ENCODE measurements at places on chromosomes 12 and 14.

DNA sequence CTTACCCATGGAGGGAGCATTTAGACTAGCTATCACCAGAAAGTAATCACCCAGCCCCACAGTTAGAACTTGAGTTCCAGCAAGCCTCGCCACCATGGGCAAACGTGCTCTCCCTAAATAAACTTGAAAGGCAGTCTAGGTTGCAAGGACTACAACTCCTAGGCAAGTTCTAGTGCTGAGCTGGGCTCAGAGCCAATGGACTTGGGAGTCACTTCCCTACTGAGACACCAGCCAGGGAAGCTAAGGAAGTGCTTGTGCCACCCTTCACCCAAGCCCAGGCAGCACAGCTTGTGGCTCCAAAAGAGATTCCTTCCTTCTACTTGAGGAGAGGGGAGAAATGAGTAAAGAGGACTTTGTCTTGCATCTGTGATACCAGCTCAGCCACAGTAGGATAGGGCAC is 57.9 kb downstream of the SLCO1A2 start:
- no peak for DNase-seq

- no peak for DNase-seq
These were observed 84.6 kb downstream of the GALNT9 start for GRCh38 chr12:132244724-132245295.

DNA sequence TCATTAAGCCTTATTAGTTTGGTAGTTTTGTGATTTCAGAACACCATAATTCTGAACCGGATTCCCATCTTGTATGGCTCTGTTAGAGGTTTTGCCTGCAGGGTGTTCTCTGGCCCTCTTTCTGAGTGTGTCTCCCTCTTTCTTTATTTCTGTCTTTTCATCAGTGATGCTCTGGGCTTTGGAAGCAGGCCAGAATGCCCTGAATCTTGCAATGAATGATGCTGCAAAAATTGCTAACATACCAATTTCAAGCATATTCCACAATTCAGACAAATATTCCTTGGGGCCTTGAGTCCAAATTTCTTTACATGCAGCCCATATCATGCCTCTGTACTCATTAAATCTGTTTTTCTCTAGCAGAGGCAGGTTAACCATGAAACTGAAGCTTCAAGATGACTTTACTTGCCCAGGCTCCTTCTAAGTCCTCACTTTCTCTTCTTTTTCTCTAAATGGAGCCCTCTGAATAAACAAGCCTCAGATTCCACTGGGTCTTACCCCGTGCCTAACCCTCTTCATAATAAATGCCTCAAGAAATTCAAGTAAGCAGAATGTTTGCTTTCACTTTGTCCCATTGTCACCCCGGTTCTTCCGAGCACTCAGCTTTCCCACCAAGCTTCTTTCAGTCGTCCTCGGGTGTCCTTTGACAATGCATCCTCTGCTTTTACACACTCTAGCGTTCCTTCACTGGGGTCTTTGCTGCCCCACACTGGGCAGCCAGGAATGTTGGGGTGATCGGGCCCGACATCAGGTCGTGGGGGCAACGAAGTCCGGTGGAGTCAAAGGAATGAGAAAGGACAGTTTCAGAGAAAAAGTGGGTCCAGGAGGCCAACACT is 78.8 kb upstream of the SLC38A4 start:
- DNase-seq: no peak

DNA sequence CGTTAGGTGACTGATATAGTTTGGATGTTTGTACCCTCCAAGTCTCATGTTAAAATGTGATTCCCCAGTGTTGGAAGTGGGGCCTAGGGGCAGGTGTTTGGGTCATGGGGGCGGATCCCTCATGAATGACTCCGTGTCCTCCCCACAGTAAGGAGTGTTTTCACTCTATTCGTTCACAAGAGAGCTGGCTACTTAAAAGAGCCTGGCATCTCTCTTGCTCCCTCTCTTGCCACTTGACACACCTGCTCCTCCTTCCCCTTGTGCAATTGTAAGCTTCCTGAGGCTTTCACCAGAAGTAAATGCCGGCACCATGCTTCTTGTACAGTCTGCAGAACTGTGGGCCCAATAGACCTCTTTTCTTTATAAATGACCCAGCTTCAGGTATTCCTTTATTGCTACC is 2.6 kb downstream of the IFI27L2 start:
- DNase-seq: no peak

DNA sequence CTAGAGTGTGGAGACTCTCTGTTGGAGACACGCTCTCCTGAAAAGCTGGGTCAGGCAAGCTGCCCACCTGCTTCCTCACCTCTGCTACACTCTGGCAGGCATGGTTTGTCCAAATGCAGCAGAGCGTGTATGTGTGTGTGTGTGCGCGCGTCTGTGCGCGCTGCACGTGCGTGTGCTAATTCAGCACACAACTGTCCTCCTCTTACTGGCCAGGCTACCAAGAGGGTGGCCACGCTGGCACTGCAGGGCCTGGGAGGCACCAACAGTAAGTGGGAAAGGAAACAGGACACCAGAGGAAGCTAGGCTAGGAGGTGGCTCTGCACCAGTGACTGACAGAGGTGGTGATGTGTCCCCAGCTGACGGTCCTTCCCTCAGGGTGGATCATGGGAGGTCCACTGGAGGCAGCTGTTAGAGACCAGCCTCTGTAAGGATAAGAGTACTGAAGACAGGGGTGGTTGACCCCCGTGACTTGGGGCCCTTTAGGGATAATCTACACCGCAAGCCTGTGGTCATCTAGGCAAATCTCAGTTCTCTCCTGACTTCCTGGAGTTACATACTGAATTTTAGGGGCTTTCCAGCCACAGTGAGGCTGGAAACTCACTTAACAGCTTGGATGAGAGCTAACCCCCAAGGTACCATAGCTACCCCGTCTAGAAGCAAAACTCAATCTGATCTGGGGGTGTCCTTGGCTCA is 15.6 kb upstream of the TFCP2 start:
- DNase-seq: peak; percentile 58

GRCh38 chr12:124301084-124301654 is 6.3 kb downstream of the RFLNA start:
- DNase-seq: no peak

DNA sequence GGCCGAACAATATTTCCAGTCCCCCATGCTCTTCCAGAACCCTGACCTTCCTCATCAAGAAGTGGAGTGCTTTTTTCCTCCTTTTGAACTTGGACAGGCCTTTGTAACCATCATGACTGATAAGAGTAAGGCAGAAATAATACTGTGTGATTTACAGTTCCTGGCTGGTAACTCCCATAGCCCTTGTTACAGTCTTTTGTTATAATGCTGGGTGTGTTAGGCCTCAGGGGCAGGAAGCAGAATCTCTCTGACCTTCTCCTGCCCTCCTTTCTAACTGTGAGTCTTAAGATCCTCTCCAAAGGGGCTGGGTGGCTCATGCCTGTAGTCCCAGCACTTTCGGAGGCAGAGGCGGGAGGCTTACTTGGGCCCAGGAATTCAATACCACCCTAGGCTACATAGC is 59.5 kb downstream of the BCAT1 start:
- no peak for DNase-seq

GRCh38 chr14:53022593-53022992 is 71.7 kb upstream of the FERMT2 start:
- DNase-seq: no peak

DNA sequence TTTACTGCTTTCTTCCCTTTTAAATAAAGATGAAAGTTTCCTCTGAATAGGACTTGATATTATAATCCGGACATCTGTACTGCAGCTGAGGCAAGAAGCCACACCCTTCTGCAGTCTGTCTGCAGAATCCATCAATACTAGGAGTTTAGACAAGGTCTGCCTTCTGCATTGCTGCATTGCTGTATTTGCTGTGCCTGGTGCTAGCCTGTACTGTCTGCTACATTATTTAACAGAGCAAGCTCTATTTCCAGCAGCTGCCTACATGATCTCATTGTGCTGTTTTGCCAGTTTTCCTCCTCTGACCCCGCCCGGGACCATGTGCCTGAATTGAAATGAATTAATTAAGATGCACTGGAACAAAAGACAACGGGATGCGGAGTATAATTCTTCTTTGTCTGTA is 1.7 kb downstream of the TUBA1A start:
- no peak for DNase-seq

GRCh38 chr14:35866595-35867279 is 40.6 kb downstream of the BRMS1L start:
- no peak for DNase-seq

- no peak for DNase-seq
These were observed 17.8 kb downstream of the E2F7 start for GRCh38 chr12:77047341-77048109.

DNA sequence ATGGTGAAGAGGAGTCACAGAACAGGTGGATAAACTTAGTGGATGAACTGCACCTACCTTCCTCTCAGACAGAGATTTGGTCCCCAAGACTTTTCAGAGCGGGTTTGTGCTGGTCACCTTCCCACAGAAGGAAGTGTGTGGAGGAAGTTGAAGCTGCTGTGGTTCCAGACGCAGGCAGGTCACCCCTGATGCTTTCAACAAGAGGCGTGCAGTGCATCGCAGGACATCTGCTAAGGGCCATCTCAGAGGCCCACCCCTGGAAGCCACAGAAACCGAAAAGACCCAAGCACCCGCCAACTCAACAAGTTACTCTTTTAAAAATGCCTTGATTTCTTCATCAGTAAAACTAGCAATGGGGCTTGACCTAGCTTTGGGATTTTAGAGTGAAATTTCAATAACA is 1.0 kb upstream of the GPX2 start:
- DNase-seq: no peak

- no peak for DNase-seq
These were observed 10.2 kb downstream of the ASPG start for GRCh38 chr14:104095426-104096310.

DNA sequence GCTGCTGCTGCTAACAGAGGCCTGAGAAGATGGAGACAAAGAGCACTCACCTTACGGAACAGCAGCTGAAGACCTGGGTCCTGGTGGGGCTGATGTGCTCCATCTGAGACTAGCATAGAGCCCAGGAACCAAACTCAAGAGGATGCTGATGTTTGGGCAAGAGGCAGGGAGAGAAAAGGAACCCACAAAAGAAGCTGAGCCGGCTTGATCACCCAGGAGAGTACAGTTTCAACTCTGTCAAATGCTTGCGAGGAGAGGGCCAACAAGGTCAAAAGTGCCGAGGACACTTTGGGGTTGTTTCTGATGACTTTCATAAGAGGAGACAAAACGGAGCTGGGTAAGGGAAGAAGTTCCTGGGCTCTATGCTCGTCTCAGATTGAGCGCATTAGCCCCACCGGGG is 17.3 kb upstream of the NT5DC3 start:
- no peak for DNase-seq

- DNase-seq: no peak
These were observed 78.6 kb upstream of the PAWR start for GRCh38 chr12:79769189-79769859.

- no peak for DNase-seq
These were observed 820.5 kb upstream of the SEL1L start for GRCh38 chr14:82354126-82354525.

GRCh38 chr12:87311206-87311605 is 718.0 kb downstream of the C12orf50 start:
- no peak for DNase-seq

DNA sequence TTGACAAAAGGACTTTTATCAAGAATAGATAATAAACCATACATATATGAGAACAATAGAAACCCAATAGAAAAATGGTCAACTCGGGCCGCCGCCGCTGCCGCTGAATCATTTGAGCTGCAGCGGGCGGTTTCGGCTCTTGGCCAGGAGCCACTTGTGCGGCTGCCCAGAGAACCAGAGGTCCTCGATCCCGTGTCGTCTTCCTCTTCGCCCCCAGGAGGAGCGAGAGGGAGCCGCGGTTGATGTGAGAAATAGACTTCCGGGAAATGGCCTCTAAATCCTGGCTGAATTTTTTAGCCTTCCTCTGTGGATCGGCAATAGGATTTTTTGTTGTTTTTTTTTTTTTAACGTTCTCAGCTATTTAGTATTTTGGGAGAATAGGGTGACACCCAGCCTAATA is 44.8 kb downstream of the CPSF6 start:
- peak; percentile 6 for DNase-seq

- no peak for DNase-seq
These were observed 16.5 kb downstream of the PWP1 start for GRCh38 chr12:107702106-107702505.

- peak; percentile 62 for DNase-seq
These were observed 56.0 kb downstream of the PLEKHG3 start for GRCh38 chr14:64760146-64760755.
